Caco-2 (cell line): ENCODE measurements at places on chromosomes 2 and 18. TPM values are rescaled to one million over a fixed set of nuclear protein-coding genes. Genes with fewer than 3 reads are reported as not detected.
A peak's percentile ranks its signal among the peaks of the same experiment; 100 is the strongest.

DNA sequence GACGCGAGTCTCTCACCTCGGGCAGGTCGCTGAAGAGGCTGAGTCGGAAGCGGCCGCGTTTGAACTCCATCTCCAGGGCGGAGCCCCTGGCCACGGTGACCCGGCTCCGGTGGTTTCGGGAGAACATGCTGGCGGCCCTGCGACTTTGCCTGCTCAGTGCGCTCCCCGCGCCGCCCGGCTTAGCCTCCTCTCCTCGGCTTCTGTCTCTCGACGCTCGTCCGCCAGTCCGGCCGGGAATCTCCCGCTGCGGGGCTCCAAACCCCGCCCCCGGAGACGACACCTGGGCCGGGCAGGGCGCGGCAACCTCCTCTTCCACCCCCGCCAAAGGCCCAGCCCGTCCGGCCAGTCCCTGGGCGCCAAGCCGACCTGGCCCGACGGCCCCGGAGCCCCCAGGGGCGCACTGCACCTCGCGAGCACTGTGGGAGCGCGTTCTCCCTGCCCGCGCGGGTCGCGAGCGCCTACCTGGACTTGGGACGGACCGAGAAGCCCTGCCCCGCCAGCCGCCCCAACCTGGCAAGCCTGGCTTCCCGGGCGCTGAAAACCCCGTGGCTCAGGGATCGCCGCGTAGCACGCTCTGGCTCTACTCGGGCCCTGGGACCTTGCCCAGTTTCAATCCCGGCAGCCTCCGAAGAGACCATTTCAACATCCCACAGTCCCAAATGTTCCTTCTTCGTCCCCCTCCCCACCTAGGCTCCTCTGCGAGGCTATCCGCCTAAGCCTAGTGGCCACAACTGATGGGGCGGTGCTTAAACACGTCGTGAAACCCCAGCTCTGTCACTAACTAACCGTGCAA lies at the start of gene RTKN:
TSS of gene RTKN (minus strand) at position 248 of the 793 bp plus-strand sequence. CDS start at position 127, 121 bp downstream.
- peaks cover 20% of the 10 kb centered on the region for H3K4me1 ChIP-seq
- no peaks in the 10 kb centered on the region for H3K27me3 ChIP-seq
- H3K27ac ChIP-seq, result peak within 1 kb of the TSS; percentile 99
- peak within 1 kb of the TSS; percentile 94 for H3K4me3 ChIP-seq

Gene MYOM1
- total RNA-seq, result 0.41 and 0.49 TPM in 2 replicates

- no peaks in the 10 kb centered on the region for H3K4me1 ChIP-seq
- H3K27me3 ChIP-seq, result no peaks in the 10 kb centered on the region
- DNase-seq, result no peak
- no peak overlapping the region for H3K4me3 ChIP-seq
Measured at GRCh38 chr2:5385596-5385995, 306.6 kb upstream of the SOX11 start.

GRCh38 chr18:21980744-21981143 lies 188.6 kb upstream of the GATA6 start:
- peaks cover 45% of the 10 kb centered on the region for H3K4me1 ChIP-seq
- DNase-seq, result peak; percentile 82
- no peak overlapping the region for H3K4me3 ChIP-seq
- H3K27ac ChIP-seq, result peak overlapping the region; percentile 86

DNA sequence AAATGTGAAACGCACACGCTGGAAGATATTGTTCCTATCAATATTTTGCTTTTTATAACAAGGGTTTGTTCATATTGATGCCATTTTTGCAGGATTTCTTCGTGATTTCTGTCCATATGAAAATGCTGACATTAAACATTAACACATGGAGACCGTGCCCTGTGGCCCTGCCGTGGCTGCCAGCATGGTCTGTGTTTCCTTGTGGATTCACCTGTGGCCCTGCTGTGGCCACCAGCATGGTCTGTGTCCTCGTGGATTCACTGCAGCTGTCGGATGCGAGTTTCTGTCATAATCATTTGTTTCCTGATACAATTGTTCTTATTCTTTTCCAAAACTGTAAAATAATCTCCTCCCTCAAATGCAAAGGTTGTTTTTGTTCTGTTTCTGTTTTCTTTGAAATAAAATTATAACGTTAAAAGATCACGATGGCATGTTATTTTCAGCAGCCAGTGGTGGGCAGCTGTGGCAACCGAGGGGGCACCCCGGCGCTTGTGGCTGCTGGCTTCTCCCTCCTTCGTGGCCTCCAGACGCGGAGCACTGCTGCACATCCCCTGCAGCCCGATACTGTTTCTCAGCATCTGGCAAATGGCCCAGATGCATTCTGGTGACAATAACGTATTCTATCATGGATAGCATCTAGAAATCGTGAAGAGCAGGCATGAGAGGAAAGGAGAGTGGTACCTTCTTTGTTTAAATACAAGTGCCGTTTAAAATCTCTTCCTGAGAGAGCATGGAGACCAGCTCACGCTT lies 143.5 kb downstream of the PTGR3 start:
- no peak overlapping the region for H3K27ac ChIP-seq
- H3K4me3 ChIP-seq, result no peak overlapping the region
- H3K36me3 ChIP-seq, result no peaks in the 10 kb centered on the region
- no peak for DNase-seq
- no peaks in the 10 kb centered on the region for H3K4me1 ChIP-seq

- no peak for DNase-seq
- H3K36me3 ChIP-seq, result no peaks in the 10 kb centered on the region
- peaks cover 68% of the 10 kb centered on the region for H3K4me1 ChIP-seq
- peak overlapping the region; percentile 74 for H3K27ac ChIP-seq
- H3K4me3 ChIP-seq, result no peak overlapping the region
- no peaks in the 10 kb centered on the region for H3K27me3 ChIP-seq
Measured at GRCh38 chr2:215712219-215712868, 276.5 kb upstream of the FN1 start.

Gene KCNG3
- 1.0 and 1.1 TPM in 2 replicates for total RNA-seq

DNA sequence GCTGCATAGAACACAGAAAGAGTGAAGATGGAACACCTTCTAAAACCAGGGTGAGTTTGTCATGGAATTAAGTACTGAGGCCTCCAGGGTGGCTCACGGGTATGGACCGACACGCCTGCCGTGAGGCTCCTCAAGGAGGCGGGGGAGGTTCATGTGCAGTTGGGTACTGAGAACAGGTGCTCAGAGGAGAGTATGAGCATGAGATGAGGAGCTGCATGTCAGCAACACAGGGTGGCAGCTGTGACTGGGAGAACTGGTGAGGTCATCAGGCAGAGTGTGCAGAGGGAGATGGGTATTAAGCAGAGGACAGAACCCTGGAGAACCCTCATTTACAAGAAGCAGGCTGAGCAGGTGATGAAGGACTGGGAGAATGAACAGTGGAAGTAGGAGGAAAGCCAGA lies 63.2 kb upstream of the KLHL29 start:
- H3K27ac ChIP-seq, result no peak overlapping the region
- H3K36me3 ChIP-seq, result no peaks in the 10 kb centered on the region
- H3K4me3 ChIP-seq, result no peak overlapping the region

- no peaks in the 10 kb centered on the region for H3K36me3 ChIP-seq
- H3K27me3 ChIP-seq, result no peaks in the 10 kb centered on the region
- no peak overlapping the region for H3K4me3 ChIP-seq
- peak overlapping the region; percentile 5 for H3K27ac ChIP-seq
Measured at GRCh38 chr18:28078849-28079248, 98.1 kb downstream of the CDH2 start.

DNA sequence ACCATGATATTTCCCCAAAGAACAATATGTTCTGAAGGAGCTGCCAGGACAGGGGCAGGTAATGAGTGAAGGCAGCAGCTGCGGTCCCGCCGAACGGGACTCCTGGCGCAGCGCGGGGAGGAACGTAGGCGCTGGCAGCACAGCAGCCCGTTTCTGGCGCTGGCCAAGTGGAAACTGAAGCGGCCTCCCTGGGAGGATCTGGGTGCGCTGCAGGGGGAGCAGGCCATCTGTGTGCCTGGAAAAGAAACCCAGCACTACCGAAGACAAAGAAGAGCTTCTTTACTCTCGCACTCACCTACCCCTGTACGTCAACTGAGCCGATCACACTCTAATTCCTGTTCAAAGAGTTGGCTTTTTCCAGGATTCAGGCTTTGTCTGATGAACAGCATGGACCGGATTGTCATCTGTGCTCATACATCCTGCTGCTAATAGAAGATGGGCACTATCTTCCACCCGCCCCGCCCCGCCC lies 11.8 kb downstream of the G6PC2 start:
- H3K4me3 ChIP-seq, result no peak overlapping the region
- no peak for DNase-seq
- H3K36me3 ChIP-seq, result no peaks in the 10 kb centered on the region
- H3K27ac ChIP-seq, result no peak overlapping the region

GRCh38 chr18:1774261-1774660 lies 797.0 kb downstream of the METTL4 start:
- H3K36me3 ChIP-seq, result no peaks in the 10 kb centered on the region
- H3K27ac ChIP-seq, result no peak overlapping the region
- H3K4me1 ChIP-seq, result no peaks in the 10 kb centered on the region

GRCh38 chr2:28280619-28281018 lies 112.0 kb upstream of the FOSL2 start:
- H3K4me3 ChIP-seq, result no peak overlapping the region
- no peaks in the 10 kb centered on the region for H3K36me3 ChIP-seq
- no peaks in the 10 kb centered on the region for H3K27me3 ChIP-seq

Gene GALNT14
- not detected in 2 replicates for total RNA-seq

DNA sequence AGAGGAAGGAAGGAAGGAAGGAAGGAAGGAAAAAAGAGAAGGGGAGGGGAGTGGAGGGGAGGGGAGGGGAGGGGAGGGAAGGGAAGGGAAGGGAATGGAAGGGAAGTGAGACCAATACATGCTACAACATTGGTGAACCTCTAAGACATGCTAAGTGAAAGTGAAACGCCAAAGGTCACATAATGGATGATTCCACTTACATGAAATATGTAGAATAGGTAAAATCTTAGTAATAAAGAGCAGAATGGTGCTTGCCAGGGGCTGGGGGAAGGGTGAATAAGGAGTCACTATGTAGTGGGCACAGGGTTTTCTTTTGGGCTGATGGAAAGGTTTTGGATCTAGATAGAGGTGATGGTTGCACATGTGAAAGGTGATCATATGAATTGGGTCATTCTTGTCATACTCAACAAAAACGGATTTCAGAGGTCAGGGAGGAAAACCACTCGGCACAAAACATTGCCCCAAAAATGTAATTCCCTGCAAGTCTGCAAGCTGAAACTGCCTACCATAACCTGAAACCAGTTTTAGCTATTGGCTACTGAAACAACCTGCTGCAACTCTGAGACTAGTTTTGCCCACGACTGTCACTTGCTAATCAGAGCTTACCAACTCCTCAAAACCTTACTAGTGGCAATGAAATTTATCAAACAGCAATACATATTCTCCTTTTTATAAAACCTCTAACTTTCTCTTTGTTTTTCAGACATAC lies 59.2 kb downstream of the CCDC141 start:
- no peak for DNase-seq
- H3K4me1 ChIP-seq, result no peaks in the 10 kb centered on the region
